ENCODE measurements at places on chromosomes 2 and 18. TPM values are rescaled to one million over a fixed set of nuclear protein-coding genes. Genes with fewer than 3 reads are reported as not detected.

MAP2 gene
- total RNA-seq, result 0.38 TPM

GRCh38 chr2:74556831-74557370 lies 2.4 kb downstream of the DOK1 start:
- H3K4me1 ChIP-seq, result peaks cover 29% of the 10 kb centered on the region
- no peak overlapping the region for H3K27ac ChIP-seq
- no peak for DNase-seq
- no peaks in the 10 kb centered on the region for H3K36me3 ChIP-seq

- peak overlapping the region; percentile 12 for H3K27ac ChIP-seq
- no peak for DNase-seq
- peak overlapping the region; percentile 80 for H3K4me3 ChIP-seq
- peaks cover 7% of the 10 kb centered on the region for H3K4me1 ChIP-seq
- H3K27me3 ChIP-seq, result peaks cover 3% of the 10 kb centered on the region
- no peaks in the 10 kb centered on the region for H3K36me3 ChIP-seq
Observed at GRCh38 chr2:227324642-227324994, 433 bp upstream of the MFF start.

DNA sequence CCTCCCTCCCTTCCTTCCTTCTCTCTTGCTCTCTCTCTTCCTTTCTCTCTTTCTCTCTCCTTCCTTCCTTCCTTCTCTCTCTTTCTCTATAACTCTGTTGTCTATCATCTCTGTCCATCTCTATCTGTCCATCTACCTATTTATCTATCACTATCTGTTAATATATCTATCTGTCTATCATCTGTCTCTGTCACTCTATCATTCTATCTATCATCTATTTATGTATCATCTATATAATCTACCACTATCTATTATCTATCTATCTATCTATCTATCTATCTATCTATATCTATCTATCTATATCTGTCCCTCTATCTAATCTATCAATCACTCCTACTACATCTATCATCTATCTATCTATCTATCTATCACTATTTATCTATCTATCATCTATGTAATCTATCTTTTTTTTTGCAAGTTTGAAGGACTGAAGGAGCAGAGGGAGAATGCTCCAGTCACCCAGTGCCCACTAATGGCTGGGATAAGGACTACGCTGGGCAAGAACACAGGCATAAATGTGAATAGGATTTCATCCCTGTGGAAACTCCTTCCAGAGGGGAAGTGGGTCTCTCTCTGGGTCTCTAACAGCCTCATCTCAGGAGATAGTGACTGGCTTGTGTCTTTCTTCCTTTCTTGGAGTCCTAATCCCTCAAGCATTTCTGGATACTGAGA lies 427.0 kb downstream of the LPIN1 start:
- H3K4me1 ChIP-seq, result peaks cover 44% of the 10 kb centered on the region
- no peak for DNase-seq
- H3K27ac ChIP-seq, result no peak overlapping the region
- H3K27me3 ChIP-seq, result no peaks in the 10 kb centered on the region
- no peak overlapping the region for H3K4me3 ChIP-seq

DNA sequence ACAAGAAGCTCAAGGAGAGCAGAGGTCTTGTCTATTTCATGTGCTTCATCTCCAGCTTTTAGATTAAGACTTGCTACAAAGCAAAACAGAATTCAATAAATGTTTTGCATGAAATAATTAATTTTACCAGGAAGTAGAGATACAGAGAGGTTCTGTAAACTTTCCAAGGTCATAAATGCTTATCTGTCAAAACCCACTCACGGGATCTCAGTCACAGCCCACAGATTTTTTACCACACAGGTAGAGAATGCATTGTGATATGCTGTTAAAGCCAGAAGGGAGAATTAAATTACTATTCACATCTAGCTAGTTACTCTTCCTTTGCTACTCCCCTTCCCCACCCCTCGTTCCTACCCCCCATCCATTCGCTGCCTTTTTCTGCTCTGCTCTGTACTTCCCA lies 205.5 kb downstream of the DNAH7 start:
- H3K4me1 ChIP-seq, result no peaks in the 10 kb centered on the region
- H3K27ac ChIP-seq, result no peak overlapping the region
- no peak overlapping the region for H3K4me3 ChIP-seq
- H3K36me3 ChIP-seq, result no peaks in the 10 kb centered on the region
- H3K27me3 ChIP-seq, result no peaks in the 10 kb centered on the region

GRCh38 chr2:138059487-138060300 lies 95.4 kb downstream of the HNMT start:
- H3K27ac ChIP-seq, result no peak overlapping the region
- no peaks in the 10 kb centered on the region for H3K27me3 ChIP-seq
- H3K4me1 ChIP-seq, result no peaks in the 10 kb centered on the region
- DNase-seq, result no peak
- H3K36me3 ChIP-seq, result no peaks in the 10 kb centered on the region

GRCh38 chr2:232139171-232139594 lies 177.7 kb downstream of the DIS3L2 start:
- H3K4me1 ChIP-seq, result peaks cover 8% of the 10 kb centered on the region
- H3K4me3 ChIP-seq, result no peak overlapping the region
- no peaks in the 10 kb centered on the region for H3K36me3 ChIP-seq

All from T-cell (primary cell).